ENCODE measurements at places on chromosomes 11 and 22.

DNA sequence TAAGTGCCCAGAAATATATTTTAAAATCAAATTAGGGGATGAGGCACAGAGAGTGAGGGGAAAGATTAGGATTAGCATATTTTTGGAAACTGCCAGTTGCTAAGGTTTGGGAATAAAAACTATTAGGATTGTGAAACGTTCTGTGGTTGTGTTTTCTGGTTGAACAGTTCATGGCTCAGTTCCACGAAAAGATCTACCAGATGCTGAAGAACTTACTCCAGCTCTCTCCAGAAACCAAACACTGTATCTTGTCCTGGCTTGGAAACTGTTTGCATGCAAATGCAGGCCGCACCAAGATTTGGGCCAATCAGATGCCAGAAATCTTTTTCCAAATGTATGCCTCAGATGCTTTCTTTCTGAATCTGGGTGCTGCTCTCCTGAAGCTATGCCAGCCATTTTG lies 15.3 kb downstream of the UBE4A start:
- DNase-seq = no peak

- no peak for DNase-seq
Observed at GRCh38 chr11:5267033-5267563, 2.6 kb downstream of the HBE1 start.

DNA sequence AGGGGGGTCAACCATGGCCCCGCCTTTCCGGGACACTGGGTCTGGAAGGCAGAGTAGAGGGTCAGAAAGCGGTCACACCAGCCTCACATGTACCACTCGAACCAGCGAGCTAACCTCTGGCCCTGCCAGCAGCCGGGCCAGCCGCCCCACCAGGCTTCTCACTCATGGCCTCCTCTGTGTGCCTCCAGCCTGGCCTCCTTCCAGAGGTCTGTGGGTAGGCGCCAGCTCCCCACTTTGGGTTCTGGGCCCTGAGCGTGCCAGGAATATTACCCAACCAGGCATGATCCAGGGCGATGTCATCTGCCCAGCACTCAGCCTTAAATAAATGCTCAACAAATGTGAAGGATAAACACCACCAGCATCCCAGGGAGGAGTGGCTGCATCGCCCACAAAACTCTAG lies 5.8 kb downstream of the SCUBE1 start:
- no peak for DNase-seq

DNA sequence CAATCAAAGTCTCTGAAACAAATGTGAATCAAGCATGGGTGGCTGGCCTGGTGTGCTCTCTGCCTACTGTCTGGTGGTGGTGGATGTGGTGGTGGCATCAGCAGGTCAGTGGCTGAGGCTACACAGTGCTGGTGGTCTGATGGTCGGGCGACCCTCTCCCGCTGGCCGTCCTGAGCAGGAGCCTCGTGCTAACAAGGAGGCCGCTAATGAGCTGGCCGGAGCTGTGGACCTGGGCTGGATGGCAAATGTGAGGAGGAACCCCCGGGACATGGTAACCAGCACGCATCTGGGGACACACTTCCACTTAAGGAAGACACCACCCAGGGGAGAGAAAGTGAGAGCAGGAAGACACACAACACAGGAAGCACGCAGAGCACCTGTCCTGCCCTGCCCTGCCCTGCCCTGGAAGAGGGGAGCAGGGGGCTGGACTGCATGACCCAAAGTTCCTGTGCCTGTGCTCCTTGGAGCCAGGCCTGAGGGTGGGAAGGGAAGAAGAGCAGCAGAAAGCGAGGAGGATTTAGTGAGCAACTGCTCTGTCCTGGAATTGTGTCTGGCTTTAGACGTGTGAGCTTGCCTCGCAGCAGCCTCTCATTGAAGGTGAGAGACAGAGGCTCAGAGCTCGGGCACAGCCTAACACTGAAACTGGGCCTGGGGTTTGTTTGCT lies 23.7 kb downstream of the SLC37A2 start:
- no peak for DNase-seq

- DNase-seq = no peak
Observed at GRCh38 chr11:127567237-127567932, 566.8 kb upstream of the KIRREL3 start.

DNA sequence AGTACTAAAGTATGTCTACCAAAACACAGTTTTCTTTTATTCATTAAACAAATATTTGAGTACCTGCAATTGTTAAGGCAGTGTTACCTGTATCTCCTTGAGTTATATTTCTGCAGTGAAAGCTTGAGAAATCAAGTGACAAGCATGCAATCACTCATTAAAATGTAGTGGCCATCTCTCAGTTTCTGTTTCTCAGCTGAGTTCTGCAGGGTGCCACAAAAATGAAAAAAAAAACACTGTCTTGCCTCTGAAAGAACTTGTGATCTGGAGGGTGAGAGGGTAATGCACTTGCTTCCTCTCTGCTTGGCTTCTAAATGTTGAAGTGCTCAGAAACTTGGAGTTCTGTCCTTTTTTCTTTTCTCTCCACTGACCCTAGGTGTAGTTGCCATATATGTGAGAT lies 6.8 kb downstream of the QSER1 start:
- no peak for DNase-seq

Measured in naive thymus-derived CD8-positive, alpha-beta T cell (primary cell).